Thymus (tissue), 14 donors: ENCODE measurements at places on chromosomes 16 and 17. TPM values are rescaled to one million over a fixed set of nuclear protein-coding genes. Genes with fewer than 3 reads are reported as not detected.
A peak's percentile ranks its signal among the peaks of the same experiment; 100 is the strongest.

- no peak overlapping the region for H3K27ac ChIP-seq
- no peak overlapping the region for H3K4me3 ChIP-seq
- DNase-seq = no peak
- no peaks in the 10 kb centered on the region for H3K4me1 ChIP-seq
- H3K27me3 ChIP-seq = no peaks in the 10 kb centered on the region
- no peaks in the 10 kb centered on the region for H3K36me3 ChIP-seq
Measured at GRCh38 chr17:78506454-78507309, 70.5 kb downstream of the DNAH17 start.

DNA sequence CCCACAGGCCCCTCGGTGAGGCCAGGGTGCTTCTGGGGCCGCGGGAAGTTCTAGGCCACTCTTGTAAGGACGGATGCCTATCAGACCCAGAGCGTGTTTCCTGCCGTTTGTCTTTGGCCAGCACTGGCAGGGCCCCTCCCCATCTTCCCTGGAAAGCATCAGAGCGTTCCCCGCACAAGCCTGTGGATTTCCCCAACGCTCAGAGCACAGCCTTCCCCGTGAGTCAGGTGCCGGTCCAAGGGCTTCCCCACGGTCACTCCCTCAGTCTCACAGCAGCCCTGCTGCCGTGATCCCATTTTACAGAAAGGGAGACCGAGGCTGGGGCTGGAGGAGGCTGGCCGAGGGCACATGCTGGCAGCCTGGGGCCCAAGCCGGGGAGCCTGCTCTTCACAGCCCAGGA, 33.7 kb downstream of the CRISPLD2 start:
- H3K27me3 ChIP-seq = no peaks in the 10 kb centered on the region
- DNase-seq = no peak
- no peak overlapping the region for H3K4me3 ChIP-seq
- no peak overlapping the region for H3K27ac ChIP-seq
- H3K4me1 ChIP-seq = no peaks in the 10 kb centered on the region
- H3K36me3 ChIP-seq = no peaks in the 10 kb centered on the region

DNA sequence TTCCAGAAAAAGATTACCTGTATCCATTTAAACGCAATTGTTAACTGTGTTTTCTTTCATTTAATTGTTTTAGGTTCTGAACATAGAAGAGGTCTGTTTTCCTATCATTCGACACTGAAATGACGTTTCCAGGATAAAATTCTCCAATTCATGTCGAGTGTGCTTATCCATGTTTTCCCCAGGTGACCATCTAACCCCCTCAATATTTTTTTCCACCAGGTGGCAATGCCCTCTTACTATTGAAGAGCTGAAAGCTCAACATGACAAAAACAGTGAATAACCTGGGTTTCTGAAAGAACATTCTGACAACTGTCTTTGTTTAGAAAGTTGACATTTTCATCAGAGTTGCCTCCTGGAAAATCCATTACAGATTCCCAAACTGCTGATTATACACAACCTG, 948.7 kb downstream of the KCNJ2 start:
- no peak overlapping the region for H3K4me3 ChIP-seq
- H3K27me3 ChIP-seq = no peaks in the 10 kb centered on the region
- H3K4me1 ChIP-seq = no peaks in the 10 kb centered on the region
- DNase-seq = no peak
- no peak overlapping the region for H3K27ac ChIP-seq

- H3K36me3 ChIP-seq = no peaks in the 10 kb centered on the region
- H3K4me1 ChIP-seq = no peaks in the 10 kb centered on the region
- H3K27me3 ChIP-seq = no peaks in the 10 kb centered on the region
- no peak for DNase-seq
Measured at GRCh38 chr16:5490499-5490898, 392.9 kb upstream of the EEF2KMT start.

GRCh38 chr16:53888222-53888621, 184.3 kb downstream of the FTO start:
- H3K4me3 ChIP-seq = no peak overlapping the region
- H3K36me3 ChIP-seq = peaks cover 7% of the 10 kb centered on the region
- H3K27ac ChIP-seq = no peak overlapping the region
- H3K27me3 ChIP-seq = no peaks in the 10 kb centered on the region
- no peaks in the 10 kb centered on the region for H3K4me1 ChIP-seq

GRCh38 chr16:4016658-4017057, 99.6 kb downstream of the ADCY9 start:
- no peak overlapping the region for H3K27ac ChIP-seq
- peaks cover 4% of the 10 kb centered on the region for H3K4me1 ChIP-seq
- no peaks in the 10 kb centered on the region for H3K36me3 ChIP-seq
- peaks cover 5% of the 10 kb centered on the region for H3K27me3 ChIP-seq
- H3K4me3 ChIP-seq = no peak overlapping the region
- no peak for DNase-seq

- no peaks in the 10 kb centered on the region for H3K27me3 ChIP-seq
- H3K27ac ChIP-seq = no peak within 1 kb of the TSS
- DNase-seq = peak; percentile 12
- no peak within 1 kb of the TSS for H3K4me3 ChIP-seq
- H3K4me1 ChIP-seq = no peaks in the 10 kb centered on the region
- H3K36me3 ChIP-seq = no peaks in the 10 kb centered on the region
Measured at GRCh38 chr16:72172105-72173034, at the start of gene PMFBP1. Gene PMFBP1 (minus strand): TSS chr16:72172155. CDS start chr16:72171208, 947 bp downstream.

- no peak overlapping the region for H3K27ac ChIP-seq
- H3K27me3 ChIP-seq = peaks cover 5% of the 10 kb centered on the region
- no peak for DNase-seq
- H3K4me3 ChIP-seq = no peak overlapping the region
- H3K36me3 ChIP-seq = no peaks in the 10 kb centered on the region
Measured at GRCh38 chr16:66435896-66436295, 8.8 kb downstream of the BEAN1 start.

DNA sequence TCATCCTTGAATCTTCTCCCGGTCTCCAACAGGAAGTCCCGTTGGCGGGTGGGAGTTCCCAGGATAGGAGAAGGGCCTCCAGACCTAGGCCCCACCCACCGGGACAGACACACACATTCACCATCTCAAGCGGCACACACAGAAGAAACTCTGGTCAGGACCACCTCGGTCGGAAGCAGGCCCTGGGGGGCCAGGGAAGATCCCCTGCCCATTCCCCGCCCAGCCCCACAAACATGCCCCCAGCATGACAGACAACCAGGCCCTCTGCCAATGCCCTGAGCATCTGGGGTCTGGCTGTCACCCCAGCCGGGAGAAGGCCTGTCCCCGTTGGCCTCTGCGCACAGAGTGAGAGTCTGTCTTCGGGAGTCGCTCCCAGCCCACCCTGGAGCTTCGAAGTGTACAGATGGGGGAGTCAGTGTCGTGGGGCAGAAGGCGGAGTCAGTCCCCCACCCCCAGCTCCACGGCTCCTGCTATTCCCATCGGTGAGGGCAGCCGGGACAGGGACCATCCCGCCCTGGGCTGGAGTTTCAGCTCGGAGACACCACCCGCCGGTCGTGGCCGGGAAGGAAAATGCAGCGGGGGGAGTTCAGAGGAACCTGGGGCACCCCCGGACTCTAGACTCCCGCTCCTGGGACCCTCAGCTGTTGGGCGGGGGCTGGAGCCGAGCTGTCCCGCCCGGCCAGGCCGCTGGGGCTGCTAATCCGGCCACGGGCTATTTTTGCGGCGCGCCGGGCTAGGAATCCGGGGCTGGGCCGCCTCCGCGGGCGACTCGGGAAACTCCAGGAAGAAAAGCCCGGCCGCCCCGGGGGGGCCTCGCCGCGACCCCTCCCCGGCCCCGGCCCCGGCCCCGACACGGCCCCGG, 660 bp downstream of the RHBDF1 start:
- peaks cover 48% of the 10 kb centered on the region for H3K27me3 ChIP-seq
- H3K4me1 ChIP-seq = peaks cover 11% of the 10 kb centered on the region
- no peaks in the 10 kb centered on the region for H3K36me3 ChIP-seq
- DNase-seq = no peak

GRCh38 chr17:49509588-49509917, 14.5 kb downstream of the NGFR start:
- H3K27me3 ChIP-seq = peaks cover 69% of the 10 kb centered on the region
- H3K4me3 ChIP-seq = no peak overlapping the region
- H3K4me1 ChIP-seq = peaks cover 12% of the 10 kb centered on the region
- H3K36me3 ChIP-seq = no peaks in the 10 kb centered on the region
- no peak overlapping the region for H3K27ac ChIP-seq

- no peak overlapping the region for H3K27ac ChIP-seq
- H3K4me3 ChIP-seq = no peak overlapping the region
- H3K36me3 ChIP-seq = no peaks in the 10 kb centered on the region
- DNase-seq = no peak
Measured at GRCh38 chr17:9148905-9149525, 127.7 kb downstream of the NTN1 start.

GRCh38 chr17:50839591-50840310, 4.4 kb downstream of the WFIKKN2 start:
- no peak for DNase-seq
- peaks cover 6% of the 10 kb centered on the region for H3K4me1 ChIP-seq
- no peaks in the 10 kb centered on the region for H3K36me3 ChIP-seq

- H3K4me3 ChIP-seq = no peak overlapping the region
- H3K27ac ChIP-seq = no peak overlapping the region
- H3K36me3 ChIP-seq = no peaks in the 10 kb centered on the region
- H3K27me3 ChIP-seq = no peaks in the 10 kb centered on the region
- DNase-seq = no peak
Measured at GRCh38 chr16:12971241-12971640, 69.8 kb downstream of the SHISA9 start.

Gene TNRC6C
- 12.0 TPM for total RNA-seq

Gene TMEM92
- total RNA-seq = 0.09 TPM

Gene NPIPB9
- total RNA-seq = 0.42 TPM
